ENCODE measurements at places on chromosomes 2 and 18.
A peak's percentile ranks its signal among the peaks of the same experiment; 100 is the strongest.

DNA sequence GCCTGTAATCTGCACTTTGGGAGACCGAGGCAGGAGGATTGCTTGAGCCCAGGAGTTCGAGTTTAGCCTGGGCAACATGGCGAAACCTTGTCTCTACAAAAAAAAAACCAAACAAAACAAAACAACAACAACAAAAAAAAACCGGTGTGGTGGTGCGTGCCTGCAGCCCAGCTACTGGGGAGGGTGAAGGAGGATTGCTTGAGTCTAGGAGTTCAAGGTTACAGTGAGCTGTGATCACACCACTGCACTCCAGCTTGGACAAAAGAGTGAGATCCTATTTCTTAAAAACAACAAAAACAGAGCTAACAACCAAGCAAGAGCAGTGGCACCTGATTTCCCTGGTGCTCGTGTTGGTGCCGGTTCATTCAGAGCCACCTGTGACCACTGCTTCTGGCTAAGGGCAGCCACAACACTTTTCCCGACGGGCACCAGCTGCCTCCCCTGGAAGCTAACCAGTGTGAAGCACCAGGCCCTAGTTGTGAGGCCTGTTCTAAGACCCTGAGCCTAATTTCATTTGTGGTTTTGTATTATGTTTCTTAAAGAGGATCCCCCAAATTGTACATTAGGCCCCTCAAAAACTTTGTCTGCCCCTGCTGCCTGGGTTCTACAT, 1.3 kb downstream of the AOX1 start:
- DNase-seq: no peak

DNA sequence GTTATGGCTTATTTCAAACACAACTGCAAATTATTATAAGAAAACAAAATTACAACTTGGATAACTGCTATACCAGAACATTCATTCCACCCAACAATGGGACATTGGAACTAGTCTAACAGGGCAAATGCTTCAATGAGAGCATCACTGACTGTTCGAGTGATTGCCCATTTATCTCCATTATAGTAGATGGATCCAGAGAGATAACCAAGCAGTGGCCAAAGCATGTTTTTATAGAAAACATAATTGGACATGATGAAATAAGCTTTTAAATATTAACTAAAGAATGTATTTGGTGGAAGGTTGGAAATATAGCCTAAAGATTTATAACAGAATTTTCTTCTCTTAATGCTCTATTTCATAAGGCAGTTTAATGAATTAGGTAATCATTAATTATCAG, 634.8 kb downstream of the NUP35 start:
- DNase-seq: no peak

DNA sequence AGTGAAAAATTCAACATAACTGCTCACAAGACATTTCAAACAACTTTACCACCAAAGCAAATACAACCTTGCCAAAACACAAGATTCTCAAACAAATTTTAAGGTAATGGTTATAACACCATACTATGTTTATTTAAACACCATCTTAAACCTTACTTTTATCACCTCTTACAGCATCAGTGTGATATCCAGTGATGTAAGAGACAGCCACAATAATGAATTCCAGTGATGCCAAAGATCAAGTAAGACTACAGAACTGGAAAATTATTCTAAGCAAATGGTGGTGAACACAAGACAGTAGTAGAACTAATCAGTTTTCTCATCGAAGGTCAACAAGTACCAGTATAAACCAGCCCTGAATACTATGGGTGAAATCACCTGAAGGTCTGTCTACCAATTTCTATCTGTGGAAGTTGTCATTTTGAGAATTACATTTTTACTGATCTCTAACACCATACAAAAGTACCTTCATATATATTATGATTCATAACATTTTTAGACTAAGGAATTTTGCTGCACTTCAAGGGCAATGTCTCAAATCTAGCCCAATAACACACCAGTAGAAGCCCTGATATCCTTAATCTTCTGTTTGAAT, 146.2 kb downstream of the RBMS1 start:
- no peak for DNase-seq

GRCh38 chr18:60506682-60507081, 134.1 kb upstream of the MC4R start:
- DNase-seq: no peak

DNA sequence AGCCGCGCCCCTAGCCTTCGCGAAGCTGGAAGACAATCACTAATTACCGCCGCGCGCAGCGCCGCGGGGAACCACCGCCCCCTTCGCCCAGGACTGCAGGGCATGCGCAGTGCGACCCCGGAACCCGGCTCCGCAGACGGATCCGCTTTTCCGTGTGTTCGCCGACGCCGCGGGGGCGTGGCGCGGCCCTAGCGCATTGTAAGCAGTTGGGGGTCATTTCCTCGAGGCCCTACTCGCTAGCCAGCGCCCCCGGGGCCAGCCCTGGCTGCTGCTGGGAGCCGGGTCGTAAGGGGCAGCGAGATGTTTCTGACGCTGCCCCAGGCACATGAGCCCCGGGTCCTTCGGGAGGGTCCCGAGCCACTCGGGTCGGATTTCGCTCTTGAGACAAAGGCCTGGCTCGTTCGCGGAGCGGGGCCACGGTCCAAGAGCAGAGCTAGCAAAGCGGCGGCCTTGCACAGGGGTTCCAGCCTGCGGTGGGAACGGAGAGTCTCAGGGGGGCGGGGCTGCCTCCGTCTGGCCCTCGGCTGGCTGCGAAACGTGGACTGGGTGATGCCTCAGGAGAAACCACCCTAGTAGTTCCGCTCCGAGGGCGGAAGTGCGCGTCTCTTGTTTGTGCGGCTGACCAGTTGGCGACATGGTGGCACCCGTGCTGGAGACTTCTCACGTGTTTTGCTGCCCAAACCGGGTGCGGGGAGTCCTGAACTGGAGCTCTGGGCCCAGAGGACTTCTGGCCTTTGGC, at the start of the genes ELP2 and SLC39A6:
TSS of gene ELP2 (plus strand) at position 600 of the 739 bp plus-strand sequence. CDS start at position 635, 35 bp downstream.
TSS of gene SLC39A6 (minus strand) at position 41 of the 739 bp plus-strand sequence. CDS start 2,333 bp downstream, outside the sequence.
- DNase-seq: peak; percentile 94

DNA sequence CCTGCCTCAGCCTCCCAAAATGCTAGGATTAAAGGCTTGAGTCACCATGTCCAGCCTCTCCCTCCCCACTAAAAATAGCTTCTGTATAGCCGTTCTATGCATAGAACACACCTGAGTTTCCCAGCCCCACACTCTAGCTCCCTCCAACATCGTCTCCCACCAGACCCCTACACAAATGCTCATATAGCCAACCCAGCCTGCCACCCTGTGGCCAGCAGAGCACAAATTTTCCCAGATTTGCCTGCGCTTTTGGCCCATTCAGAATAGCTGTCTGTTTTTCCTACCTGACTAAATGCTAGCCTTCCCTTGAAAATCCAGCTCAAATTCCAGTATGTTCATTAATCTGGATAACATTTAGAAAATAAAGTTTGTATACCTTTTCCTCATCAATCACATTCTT, 22.8 kb downstream of the TRABD2A start:
- DNase-seq: no peak

Data from activated gamma-delta T cell treated with anti-CD3 and anti-CD28 coated beads, Interleukin-2, amount 50 U/mL, for 16 hours (primary cell).